ENCODE measurements at places on chromosomes 5 and 9.

DNA sequence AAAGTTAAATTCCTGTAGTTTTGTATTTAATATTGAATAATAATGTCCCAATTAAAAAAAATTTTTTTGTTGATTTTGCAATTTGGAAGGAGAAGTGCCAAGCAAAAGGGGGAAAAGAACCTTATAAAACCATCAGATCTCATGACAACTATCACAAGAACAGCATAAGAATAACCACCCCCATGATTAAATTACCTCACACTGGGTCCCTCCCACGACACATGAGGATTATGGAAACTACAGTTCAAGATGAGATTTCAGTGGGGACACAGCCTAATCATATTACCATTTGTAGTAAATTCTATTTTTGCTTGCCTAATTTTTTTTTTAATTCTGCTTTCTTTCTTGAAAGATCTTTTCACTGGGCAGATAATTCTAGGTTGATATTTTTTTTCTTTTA, 33.4 kb upstream of the FCHO2 start:
- DNase-seq, result no peak

GRCh38 chr5:717143-717542, 24.0 kb upstream of the TPPP start:
- DNase-seq, result no peak

- no peak for DNase-seq
Observed at GRCh38 chr5:159241946-159242552, 21.0 kb upstream of the UBLCP1 start.

DNA sequence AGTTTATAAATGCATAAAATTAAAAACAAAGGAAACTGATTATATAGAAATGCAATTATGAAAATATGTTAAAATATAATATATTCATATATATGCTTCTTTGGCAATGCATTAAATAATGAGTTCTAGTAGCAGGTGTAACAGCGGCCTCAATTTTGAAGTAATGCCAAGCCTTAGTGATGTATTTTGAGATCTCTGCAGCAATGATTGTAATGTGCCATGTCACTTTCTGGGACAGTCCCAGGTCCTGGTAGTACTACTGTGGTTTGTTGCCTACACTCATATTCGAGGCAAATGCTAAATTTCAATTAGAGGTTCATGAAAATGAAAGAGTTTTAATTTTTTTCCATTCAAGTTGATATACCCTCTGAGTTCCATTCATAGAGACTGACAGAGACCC, 75.8 kb upstream of the ORM1 start:
- no peak for DNase-seq

DNA sequence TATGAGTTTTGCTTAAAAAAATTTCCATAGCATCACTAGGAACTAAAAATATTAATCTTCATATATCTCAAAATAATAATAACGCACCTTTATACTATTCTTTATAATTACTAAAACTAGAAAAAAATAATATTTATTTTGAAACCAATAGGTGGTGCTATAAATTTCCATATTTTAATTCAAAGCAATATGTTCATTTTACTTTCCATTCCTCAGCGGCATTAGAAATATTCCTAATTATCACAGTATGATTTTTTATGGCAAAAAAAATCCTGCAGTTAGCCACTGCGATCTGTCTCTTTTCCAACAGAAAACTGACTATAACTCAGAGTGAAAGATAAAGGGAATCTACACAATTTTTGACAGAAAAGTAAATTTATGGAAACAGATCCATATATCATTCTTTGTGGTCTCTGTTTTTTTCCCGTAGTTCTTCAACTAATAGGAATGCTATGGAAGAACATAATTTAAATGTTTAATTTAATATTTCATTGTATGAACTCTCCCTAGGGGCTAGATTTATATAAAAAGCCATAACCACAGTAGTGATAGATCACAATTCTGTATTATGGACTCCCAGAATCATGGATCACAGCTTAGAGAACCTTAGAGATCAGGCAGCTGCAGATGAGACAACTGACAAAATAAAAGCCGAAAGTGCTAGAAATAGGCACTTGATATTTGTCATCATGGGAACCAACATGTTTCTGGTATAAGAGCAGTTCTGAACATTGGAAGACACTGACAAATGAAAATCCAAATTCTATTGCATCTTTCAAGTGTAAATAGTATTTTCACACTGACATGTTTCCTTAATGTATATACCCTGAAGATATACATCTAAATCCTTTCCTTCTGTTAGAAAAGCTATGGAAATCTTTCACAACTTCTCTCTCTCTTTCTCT, 167.7 kb upstream of the MPDZ start:
- DNase-seq, result no peak

DNA sequence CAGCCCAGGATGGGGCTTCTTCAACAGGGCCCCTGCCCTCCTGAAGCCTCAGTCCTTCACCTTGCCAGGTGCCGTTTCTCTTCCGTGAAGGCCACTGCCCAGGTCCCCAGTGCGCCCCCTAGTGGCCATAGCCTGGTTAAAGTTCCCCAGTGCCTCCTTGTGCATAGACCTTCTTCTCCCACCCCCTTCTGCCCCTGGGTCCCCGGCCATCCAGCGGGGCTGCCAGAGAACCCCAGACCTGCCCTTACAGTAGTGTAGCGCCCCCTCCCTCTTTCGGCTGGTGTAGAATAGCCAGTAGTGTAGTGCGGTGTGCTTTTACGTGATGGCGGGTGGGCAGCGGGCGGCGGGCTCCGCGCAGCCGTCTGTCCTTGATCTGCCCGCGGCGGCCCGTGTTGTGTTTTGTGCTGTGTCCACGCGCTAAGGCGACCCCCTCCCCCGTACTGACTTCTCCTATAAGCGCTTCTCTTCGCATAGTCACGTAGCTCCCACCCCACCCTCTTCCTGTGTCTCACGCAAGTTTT, 23.6 kb downstream of the PCDHGC5 start:
- DNase-seq, result peak; percentile 98

DNA sequence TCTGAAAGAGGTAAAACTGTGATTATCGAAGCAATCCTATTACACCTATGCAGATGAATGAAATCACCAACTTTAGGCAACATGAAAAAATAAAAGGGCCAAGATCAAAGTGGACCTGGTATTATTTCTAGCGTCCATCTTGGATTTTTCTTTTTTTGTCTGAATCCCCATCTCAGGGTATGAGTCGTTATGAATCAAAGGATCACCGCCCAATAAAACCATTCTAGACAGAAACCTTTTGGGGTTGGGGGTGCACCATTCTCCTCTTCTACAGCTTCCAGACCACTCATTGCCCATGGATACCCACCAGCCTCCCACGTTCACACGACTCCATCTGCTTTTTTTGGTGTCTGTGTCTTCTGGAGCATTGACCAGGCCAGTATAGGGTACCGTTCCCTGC, 33.4 kb downstream of the MAP1B start:
- no peak for DNase-seq

GRCh38 chr5:90888511-90889324, 330.1 kb downstream of the ADGRV1 start:
- DNase-seq, result no peak

DNA sequence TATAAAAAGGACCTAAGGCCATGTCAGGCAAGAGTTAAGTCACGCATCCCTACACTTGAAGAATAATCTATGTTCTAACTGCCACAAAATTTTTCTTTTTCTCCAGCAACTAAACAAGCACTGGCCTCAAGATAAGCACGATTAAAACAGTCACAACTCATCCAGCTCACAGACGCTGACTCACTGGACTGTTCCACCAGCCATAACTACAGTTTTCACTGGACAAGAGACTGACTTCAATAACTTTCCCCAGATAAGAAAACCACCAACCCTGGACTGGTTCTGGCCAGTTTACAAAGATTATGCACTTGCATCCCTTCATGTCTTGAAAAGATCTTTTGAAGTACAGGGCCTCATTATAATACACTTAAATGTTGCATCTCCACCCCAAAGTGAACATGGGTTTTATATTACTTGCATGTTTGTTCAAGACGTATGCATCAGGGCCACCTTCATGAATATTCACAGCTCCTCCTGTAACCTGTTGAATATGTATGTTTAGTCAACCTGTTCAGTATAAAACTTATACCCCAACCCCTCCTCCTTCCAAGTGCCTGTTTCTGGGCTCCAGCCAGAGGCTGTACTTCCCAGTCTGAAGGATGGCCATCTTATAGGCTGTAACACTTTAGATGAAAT, 129.3 kb upstream of the EPB41L4A start:
- DNase-seq, result no peak

DNA sequence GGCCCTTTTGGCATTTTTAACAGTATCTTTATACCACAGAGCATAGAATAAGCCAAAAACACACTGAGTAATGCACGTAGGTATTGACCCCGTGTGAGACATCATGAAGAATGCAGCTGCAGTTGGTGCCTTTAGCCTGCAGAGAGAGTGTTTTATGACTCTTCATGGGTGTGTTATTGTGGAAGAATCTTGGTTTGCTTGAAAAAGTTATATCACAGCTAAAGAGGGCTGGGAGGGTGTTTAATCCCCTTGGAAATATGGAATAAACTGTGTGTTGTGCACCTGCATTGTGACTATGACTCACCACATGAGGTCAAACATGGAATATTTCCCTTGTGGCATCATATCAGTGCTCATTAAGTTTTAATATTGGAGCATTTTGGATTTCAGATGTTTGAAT, 458.7 kb downstream of the CDH9 start:
- DNase-seq, result no peak

- DNase-seq, result no peak
Observed at GRCh38 chr5:72486371-72486770, 20.8 kb downstream of the ZNF366 start.

DNA sequence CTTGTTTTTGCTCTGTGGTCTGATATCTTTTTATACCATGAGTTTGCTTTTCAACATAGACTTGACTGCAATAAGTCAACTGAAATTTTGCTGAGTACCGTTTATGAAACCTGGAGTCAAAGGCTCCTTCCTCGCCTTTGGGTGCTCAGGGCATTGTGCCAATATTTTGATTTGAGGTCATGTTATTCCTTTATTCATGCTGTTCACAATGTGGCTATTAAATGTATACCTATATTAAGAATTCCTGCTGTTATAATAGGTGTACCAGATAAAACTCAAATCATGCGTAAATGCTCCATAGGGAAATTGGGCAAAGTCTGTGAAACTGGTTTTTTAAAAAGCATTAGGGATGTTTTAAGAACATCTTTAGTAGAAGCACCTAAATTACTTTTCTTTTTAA, 334.0 kb upstream of the NUDT12 start:
- no peak for DNase-seq

- no peak for DNase-seq
Observed at GRCh38 chr5:18745042-18745987, 1111.1 kb downstream of the TAF11L14 start.

DNA sequence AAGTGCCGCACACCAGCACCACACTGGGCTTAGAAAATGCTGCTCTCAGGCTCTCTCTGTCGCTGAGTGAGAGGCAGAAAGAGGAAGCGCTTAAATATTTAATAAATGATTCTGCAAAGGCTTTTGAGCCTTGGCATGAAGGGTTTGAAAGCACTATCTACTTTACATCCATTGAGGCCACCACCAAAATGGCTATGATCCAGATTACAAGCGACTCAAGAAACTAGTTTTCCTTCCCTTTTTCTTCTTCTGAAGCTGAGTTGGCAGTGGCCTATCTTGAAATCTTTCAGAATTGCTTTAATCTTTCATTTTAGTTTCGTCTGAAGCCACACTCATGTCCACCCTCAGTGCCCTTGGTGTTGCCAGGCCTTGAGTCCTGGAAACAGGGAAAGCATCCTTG, 59.5 kb downstream of the EBF1 start:
- DNase-seq, result no peak

DNA sequence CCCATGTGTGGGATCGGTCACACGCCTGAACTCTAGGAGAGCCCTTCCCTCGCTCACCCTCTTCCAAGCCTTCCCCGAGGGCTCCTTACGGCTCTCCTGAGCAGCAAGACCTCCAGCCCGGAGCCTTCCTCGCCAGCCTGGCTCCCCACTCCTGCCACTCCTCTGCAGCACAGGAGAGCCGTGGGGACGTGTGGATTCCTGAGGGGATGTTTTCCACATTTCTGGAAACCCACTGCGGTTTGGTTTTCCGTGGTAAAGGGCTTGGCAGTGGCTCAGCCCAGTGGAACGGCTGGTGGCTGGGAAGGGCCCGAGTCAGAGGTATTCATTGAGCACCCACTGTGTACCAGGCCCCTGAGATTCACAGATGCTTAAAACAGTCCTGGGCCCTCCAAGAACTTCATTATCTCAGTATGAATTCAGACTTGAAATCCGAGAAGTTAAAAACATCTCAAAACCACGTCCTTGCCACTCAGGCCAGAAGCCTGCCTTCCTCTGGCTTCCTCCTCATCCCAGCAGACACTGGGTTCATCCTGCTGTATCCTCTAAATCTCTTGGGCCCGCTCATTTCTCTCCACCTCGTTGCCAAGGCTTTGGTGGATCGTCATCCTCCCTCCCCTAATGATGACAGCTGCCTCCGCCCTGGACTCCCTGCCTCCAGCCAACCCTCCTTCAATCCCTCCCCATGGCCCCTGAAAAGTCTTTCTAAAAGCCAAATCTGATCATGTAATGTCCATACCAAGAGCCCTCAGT, 109.6 kb downstream of the FGF18 start:
- DNase-seq, result no peak

All from activated CD8-positive, alpha-beta memory T cell treated with anti-CD3 and anti-CD28 coated beads, Interleukin-2, amount 50 U/mL, for 48 hours (primary cell).